ENCODE measurements at places on chromosomes 2 and 18. TPM values are rescaled to one million over a fixed set of nuclear protein-coding genes. Genes with fewer than 3 reads are reported as not detected.

DNA sequence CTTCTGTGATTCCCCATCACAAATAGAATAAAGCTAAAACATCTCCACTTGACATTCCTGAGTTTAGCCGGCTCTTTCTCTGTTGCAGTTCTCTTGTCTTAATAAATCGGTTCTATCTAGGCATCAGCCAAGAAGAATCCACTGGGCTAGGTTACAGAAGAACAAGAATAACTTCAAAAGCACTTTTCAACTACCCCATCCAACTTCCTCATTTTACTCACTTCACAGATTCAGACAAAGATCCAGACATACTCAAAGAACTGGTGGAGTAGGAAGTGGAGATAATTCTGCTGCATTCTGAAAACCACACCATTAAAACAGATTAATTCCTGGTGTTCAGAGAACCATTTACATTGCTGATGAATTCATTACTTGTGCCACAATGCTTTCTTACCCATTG lies 9.6 kb upstream of the ALPK2 start:
- no peak overlapping the region for H3K4me3 ChIP-seq
- DNase-seq: peak; percentile 30
- no peaks in the 10 kb centered on the region for H3K36me3 ChIP-seq
- no peak overlapping the region for H3K27ac ChIP-seq

SERPINE2 gene
- total RNA-seq: 331 TPM

IL1RN gene
- total RNA-seq: not detected

GRCh38 chr2:147607379-147607778 lies 237.4 kb upstream of the ACVR2A start:
- H3K27ac ChIP-seq: no peak overlapping the region
- H3K27me3 ChIP-seq: no peaks in the 10 kb centered on the region
- no peaks in the 10 kb centered on the region for H3K36me3 ChIP-seq
- no peaks in the 10 kb centered on the region for H3K4me1 ChIP-seq
- H3K4me3 ChIP-seq: no peak overlapping the region

NYAP2 gene
- not detected for total RNA-seq

DNA sequence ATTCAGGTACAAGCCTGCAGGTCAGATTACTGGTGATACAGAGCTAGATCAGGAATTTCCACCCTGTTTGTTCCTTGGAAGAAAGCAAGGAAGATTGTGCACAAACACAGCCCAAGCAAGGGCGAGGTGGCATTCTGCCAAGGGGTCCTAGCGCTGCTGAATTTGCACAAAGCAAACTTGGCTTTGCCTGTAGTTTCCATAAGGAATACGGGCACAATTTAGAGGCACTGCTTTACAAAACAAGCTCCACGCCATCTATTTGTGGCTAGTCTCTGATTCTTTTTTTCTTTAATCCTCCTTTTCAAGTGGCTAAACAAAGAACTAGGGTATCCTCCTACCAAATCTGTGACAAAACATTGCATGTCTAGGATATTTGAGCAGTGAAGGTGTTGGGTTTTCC lies 195.5 kb upstream of the ACVR2A start:
- H3K4me3 ChIP-seq: no peak overlapping the region
- H3K27ac ChIP-seq: no peak overlapping the region
- no peaks in the 10 kb centered on the region for H3K36me3 ChIP-seq
- H3K4me1 ChIP-seq: no peaks in the 10 kb centered on the region
- H3K27me3 ChIP-seq: no peaks in the 10 kb centered on the region

FBLN7 gene
- 4.1 TPM for total RNA-seq

ABCG5 gene
- not detected for total RNA-seq

- H3K27ac ChIP-seq: no peak overlapping the region
- H3K36me3 ChIP-seq: no peaks in the 10 kb centered on the region
- no peaks in the 10 kb centered on the region for H3K4me1 ChIP-seq
- H3K27me3 ChIP-seq: no peaks in the 10 kb centered on the region
- no peak for DNase-seq
- H3K4me3 ChIP-seq: no peak overlapping the region
These were observed 677.0 kb downstream of the NYAP2 start for GRCh38 chr2:226076529-226076928.

DNA sequence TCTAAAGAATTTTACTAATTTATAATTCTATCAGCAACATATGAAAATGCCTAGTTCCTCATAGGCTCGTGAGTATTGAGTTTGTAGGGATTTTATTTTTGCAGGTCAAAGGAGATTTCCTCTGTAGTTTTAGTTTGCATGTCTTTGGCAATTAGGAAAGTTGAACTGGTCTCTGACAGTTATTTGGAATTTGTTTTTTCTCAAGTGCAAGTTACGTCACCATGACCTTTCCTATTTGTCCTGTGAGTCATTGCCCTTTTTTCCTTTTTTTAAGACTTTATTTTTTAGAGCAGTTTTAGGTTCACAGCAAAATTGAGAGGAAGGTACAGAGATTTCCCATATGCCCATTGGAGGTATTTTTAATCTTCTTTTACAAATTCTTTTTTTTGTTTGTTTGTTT lies 29.0 kb downstream of the RAMP1 start:
- H3K27ac ChIP-seq: no peak overlapping the region
- no peak for DNase-seq

LRP1B gene
- 11.0 TPM for total RNA-seq

TMEM178A gene
- total RNA-seq: 0.21 TPM

DNA sequence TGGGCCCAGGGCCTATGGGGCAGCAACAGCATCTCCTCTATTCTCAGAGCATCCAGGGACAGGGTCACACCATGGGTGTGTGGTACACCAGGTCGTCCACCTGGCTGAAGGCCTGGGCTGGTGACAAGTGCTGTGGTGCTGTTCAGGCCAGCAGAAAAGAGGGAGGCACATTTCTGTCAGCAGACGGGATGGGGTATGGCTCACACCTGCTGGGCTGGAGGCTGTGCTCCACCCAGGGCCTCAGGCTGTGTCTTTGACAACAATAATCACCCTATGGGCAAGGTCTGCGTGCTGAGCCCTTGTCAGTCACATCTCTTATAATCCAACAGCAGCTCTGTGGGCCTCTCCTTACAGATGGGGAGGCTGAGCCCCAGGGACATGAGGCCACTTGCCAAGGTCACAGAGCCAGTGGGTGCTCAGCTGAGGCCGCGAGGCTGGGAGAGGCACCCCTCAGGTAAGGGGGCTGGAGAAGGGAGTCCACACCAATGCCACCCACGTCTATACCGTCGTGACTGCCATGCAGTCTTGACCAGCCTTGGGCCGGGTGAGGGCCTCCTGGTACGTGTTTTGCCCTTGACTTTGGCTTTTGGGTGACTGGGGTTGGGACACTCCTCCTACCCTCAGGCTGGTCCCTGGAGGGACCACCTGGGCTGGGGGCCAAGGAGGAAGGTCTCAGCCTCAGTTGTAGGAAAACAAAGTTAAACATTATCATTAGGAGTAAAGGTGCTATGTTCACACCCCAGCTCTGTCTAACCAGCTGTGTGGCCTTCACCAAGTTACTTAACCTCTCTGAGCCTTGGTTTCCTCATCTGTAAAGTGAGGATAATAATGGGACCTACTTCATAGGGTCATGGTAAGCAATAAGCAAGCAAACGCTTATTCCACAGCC lies 5.6 kb upstream of the HS6ST1 start:
- no peaks in the 10 kb centered on the region for H3K27me3 ChIP-seq
- H3K4me1 ChIP-seq: peaks cover 36% of the 10 kb centered on the region
- no peaks in the 10 kb centered on the region for H3K36me3 ChIP-seq
- no peak for DNase-seq

PRSS56 gene
- not detected for total RNA-seq

DNA sequence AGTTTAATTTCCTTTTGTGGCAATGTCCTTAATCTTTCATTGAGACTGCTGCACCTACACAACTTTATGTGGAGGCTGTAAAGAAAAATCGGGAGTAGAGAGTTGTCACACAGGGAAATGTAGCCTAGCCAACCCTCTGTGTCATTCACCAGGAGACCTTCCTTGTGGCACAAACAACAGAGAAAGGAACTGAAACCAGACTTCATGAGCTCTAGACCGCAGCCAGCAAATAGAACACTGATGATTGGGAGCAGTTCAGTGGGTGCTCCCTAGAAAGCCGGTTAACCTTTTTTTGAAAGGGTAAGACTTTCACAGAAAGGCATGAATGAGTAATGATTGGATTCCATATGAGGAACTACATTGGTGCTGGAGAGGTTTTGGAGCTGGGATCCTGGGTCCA lies 1752.4 kb upstream of the CELF4 start:
- H3K4me1 ChIP-seq: peaks cover 8% of the 10 kb centered on the region
- H3K27me3 ChIP-seq: no peaks in the 10 kb centered on the region
- H3K36me3 ChIP-seq: no peaks in the 10 kb centered on the region
- DNase-seq: no peak
- H3K4me3 ChIP-seq: no peak overlapping the region

GRCh38 chr18:1412655-1413322 lies 508.1 kb downstream of the ADCYAP1 start:
- H3K4me3 ChIP-seq: no peak overlapping the region
- no peaks in the 10 kb centered on the region for H3K4me1 ChIP-seq
- H3K27me3 ChIP-seq: peaks cover 28% of the 10 kb centered on the region
- no peaks in the 10 kb centered on the region for H3K36me3 ChIP-seq
- DNase-seq: no peak

DNA sequence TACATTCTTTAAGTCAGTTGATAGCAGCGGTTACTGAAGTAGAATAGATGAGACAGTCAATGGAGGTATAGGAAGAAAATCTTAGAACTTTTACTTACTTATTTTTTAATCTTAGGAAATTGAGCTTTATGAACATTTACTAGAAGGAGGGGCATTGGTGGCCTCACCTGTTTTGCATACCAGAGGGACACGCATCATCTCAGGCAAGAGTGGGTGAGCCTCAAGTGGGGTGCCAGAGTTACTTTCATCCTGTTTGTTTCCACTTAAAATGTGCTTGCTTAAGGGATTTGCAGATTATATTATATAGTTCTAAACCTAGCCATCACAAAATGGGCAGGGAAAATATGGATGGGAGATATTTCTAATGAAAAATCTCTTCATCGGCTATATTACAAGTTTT lies 61.6 kb downstream of the WDR7 start:
- DNase-seq: no peak
- H3K36me3 ChIP-seq: no peaks in the 10 kb centered on the region
- H3K4me3 ChIP-seq: no peak overlapping the region
- no peak overlapping the region for H3K27ac ChIP-seq
- H3K4me1 ChIP-seq: no peaks in the 10 kb centered on the region
- H3K27me3 ChIP-seq: no peaks in the 10 kb centered on the region

DNA sequence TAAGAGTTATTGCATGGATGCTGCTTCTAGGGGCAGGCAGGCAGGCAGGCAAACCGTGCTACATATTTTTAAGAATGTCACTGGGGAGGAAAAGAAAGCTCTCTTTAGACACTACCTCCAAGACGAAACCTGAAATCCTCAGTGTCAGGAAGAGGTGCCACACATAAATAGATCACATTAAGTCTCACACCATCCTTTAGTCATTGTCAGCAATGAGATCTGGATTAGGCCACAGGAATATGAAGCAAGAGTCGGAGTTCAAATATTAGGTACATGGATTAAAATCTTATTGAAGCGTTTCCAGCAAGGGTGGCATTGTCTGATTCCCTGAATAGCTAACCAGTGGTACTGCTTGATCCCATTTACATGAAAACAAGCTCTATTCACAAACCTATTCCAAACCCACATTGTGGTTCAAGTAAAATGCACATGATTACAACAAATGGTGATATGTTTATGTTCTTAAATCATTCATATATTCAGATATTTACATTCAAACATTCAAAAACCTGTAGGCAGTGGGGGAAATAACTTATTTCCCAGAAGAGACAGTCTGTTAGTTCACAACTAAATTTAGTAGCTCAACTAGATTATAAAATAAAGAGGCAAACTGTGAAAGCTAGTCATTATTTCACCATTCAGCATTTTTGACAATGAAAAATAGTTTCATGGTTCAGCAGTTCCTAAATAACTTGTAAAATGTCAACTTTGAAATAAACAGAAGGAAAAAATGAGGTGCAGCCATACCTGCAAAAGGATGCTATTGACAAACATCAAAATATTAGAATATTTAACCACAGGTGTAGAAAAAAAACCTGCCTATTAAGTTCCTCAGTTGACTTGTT lies 195.4 kb upstream of the SIX3 start:
- no peak overlapping the region for H3K27ac ChIP-seq
- no peaks in the 10 kb centered on the region for H3K36me3 ChIP-seq
- DNase-seq: no peak
- H3K27me3 ChIP-seq: no peaks in the 10 kb centered on the region
- no peak overlapping the region for H3K4me3 ChIP-seq

CACNB4 gene
- not detected for total RNA-seq

DNA sequence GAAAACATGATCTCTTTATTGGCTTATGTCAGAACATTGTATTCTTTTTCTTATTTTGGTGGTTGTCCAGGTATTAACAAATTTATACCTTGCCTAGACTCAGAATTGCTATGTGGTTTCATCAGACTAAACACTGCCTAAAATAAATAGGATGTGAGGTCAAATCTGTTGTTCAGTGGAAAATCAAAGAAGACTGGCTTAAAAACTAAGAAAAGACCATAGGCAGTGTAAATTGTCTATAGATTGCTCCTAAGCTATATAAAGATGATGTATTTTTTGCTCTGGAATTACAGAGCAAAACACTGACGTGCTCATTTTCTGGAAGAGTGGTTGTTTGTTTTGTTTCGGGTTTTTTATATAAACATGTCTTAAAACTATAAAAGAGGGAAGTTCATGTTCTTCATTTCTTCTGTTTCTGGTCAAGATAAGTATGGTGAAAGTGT lies 266.0 kb downstream of the ALPK2 start:
- H3K27ac ChIP-seq: peak overlapping the region; percentile 62
- H3K4me3 ChIP-seq: no peak overlapping the region
- no peaks in the 10 kb centered on the region for H3K27me3 ChIP-seq
- no peak for DNase-seq

DNA sequence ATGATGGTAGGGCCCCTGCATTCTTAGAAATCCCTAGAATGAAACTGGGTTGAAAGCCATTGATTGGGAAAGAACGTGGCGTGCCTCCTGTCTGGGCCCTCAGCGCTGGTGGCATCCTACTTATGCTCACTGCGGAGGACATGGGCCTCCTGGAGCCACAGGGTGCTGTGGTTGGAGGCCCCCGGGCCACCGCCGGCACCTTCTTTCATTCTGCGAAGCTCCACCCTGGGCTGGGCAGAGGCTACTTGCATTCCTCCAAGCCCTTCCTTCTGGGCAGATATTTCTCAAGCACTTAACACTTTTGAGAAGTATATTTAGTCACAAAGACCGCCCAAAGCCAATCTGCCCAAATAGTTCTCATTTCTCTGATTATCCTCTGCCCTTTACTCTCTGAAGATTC lies 311.9 kb downstream of the MYCN start:
- H3K27ac ChIP-seq: no peak overlapping the region
- no peaks in the 10 kb centered on the region for H3K36me3 ChIP-seq
- H3K4me3 ChIP-seq: no peak overlapping the region
- no peaks in the 10 kb centered on the region for H3K4me1 ChIP-seq
